Fibroblast of lung (primary cell): ENCODE measurements at places on chromosomes 13 and 19. TPM values are rescaled to one million over a fixed set of nuclear protein-coding genes. Genes with fewer than 3 reads are reported as not detected.

Gene TYROBP
- 0.26 TPM in 1 of 2 replicates, not detected in the other for total RNA-seq

DNA sequence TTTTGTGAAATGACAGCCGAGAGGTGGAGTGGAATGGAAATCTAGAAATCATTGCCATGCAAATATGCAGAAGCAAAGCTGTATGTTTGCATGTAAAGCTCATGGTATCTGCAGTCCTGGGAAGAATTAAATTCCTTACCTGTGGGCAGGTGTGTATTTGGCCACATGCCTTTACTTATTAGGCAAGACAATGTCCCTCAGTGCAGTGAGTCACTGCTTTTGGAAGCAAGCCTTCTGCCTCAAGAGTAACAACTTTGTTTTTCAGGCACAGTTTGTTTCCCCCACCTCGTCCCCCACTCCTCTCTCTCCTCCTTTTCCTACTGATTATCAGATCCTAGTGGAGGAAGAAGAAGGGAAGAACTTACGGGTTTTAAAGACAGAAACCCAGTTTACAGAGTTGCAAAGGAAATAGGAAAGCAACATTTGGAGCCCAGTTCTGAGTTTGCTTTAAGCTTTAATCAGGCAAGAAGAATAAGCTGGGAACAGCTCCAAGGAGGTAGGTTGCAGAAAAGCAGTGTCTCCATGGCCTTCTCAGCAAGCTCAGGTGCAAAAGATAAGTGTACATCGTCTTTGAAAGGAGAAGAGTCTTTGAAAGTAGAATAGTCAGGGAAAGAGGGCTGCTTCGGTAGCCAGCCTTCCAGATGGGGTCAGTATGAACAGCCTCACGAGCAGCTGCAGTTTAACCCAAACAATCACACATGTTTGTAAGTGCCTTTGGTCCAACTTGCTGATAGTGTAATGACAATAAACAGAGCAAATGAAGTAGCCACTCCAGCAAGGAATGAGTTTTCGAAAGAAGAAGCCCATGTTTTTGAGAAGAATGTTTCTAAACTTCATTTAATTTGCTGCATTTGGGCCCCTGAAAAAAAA, 190.1 kb downstream of the KLF5 start:
- DNase-seq = peak; percentile 39

DNA sequence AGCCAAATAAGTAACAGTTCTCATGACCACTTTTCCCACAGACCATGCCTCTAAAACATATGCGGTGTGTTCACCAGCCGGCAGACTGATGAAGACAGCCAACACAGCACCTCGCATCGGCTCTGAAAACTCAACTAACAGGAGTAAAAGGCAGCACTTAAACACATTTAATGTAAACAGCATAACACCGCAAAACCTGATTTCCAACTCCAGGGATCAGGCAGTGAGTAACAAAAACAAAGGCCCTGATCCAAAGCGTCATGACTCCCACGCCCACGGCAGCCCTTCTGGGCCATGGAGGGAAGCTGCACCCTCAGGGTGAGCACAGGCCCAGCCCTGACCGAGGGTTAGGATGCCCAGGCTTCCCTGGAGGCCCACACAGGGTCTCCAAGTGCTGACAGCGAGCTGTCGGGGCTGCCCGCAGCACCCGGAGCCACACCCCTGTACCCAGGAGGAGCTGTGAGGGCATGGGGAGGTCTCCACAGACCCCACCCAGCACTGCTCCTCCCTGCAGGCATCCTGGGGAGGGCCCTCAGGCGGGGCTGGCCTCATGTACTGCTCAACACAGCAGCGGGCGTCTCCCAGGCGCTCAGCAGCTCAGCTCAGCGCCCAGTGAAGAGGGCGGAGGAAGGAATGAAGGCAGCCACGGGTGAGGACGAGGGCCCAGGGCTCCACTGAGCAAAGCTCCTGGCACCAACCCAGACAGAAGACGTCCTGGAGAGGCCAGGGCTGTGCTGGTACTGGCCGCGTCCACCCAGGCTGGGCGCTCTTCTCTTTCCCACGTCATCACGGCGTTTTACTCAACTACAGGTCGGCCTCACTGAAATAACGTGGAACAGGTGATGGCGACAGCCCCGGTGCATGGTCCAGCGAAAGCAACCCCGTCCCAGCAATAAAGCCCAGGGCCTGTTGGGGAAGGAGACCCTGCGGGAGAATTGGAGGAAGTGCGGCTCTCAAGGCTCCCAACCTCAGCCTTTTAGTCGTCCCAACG, 53.7 kb downstream of the RASA3 start:
- peak; percentile 93 for DNase-seq

DNA sequence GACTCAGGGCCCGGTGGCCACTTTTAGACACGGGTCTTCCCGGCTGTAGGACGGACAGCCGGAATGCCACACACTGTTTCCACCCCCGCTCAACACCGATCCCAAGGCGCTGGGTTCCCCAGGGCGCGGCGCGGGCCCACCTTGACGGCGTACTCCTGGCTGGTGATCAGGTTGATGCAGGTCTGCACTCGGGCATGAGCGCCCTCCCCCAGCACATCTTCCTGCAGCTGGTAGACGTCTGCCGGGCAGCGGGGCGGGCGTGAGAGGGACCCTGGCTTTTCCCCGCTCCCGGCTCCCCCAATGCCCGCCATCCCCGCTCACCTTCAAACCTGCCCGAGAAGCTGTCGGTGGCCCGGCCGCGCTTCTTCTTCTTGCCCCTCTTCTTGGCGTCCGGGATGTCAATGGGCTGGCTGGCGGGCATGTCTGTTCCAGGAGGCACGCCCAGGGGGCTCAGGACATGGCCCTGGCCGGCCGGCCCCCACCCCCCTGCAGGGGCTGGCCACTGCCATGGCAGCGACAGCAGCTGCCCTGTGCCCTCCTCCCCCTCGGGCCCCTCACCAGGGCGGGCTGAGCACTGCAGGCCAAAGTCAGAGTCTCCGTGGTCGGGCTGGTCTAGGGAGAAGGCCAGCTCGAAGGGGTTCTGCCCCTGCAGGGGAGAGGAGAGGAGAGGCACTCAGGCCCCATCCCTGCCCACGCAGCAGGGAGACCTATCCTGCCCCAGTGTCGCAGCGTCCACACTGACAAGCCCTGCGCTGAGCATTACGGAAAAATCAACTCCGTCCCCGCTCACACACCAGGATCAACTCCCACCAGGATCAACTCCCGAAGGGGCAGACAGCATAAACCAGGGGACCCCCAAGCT, 4.8 kb downstream of the MKNK2 start:
- no peak for DNase-seq

- DNase-seq = no peak
These were observed 801.1 kb downstream of the SLITRK5 start for GRCh38 chr13:88472316-88472715.

DNA sequence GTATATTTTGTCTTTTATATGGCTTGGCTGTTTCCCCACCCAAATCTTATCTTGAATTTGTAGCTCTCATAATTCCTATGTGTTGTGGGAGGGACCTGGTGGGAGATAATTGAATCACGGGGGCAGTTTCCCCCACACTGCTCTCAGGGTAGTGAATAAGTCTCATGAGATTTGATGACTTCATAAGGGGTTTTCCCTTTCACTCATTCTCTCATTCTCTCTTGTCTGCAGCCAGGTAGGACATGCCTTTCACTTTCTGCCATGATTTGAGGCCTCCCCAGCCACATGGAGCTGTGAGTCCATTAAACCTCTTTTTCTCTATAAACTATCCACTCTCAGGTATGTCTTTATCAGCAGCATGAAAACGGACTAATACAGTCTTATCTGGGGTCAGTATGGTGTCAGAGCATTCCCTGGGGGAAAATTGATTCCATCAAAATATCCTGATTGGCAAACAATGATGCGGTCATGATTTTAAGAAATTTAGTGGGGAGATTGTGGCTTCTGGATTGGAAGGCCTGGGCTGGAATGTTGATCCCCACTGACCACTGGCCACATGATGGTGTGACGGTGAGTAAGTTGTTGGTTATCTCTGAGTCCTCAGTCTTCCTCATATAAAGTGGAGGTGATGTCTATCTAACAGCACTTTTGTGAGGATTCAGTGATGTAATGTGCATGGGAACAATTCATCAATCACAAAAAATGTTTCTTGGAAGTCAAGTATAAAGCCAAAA, 27.5 kb upstream of the ANKRD10 start:
- peak; percentile 38 for DNase-seq

Gene CEACAM8
- not detected in 2 replicates for total RNA-seq

- no peak for DNase-seq
These were observed 17.6 kb downstream of the ZNF420 start for GRCh38 chr19:37095859-37096258.

GRCh38 chr13:100208626-100209025, 119.7 kb downstream of the PCCA start:
- no peak for DNase-seq
